ENCODE measurements at places on chromosomes 2 and 18.

DNA sequence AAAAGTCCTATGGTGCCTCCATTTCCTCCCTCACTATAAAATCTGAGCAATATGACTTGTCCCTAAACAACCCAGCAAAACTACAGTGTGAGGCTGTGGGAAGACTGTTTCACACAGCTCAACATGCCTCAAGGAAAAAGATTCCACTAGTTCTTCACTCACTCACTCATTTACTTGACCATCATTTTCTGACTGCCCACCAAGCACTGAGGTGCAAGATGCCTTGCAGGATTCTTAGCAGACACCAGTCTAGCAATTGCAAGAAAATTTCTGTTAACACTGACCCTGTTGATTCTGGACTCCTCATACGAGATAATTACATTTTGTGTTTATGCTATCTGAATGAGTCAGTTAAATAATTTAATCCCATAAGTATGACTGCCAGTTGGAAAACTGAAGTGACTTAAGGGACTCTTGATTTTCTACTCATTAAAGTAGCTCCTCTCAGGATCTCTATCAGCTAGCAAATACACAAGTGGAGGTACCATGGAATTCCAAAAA is 51.9 kb upstream of the PCBP1 start:
- no peak for DNase-seq

DNA sequence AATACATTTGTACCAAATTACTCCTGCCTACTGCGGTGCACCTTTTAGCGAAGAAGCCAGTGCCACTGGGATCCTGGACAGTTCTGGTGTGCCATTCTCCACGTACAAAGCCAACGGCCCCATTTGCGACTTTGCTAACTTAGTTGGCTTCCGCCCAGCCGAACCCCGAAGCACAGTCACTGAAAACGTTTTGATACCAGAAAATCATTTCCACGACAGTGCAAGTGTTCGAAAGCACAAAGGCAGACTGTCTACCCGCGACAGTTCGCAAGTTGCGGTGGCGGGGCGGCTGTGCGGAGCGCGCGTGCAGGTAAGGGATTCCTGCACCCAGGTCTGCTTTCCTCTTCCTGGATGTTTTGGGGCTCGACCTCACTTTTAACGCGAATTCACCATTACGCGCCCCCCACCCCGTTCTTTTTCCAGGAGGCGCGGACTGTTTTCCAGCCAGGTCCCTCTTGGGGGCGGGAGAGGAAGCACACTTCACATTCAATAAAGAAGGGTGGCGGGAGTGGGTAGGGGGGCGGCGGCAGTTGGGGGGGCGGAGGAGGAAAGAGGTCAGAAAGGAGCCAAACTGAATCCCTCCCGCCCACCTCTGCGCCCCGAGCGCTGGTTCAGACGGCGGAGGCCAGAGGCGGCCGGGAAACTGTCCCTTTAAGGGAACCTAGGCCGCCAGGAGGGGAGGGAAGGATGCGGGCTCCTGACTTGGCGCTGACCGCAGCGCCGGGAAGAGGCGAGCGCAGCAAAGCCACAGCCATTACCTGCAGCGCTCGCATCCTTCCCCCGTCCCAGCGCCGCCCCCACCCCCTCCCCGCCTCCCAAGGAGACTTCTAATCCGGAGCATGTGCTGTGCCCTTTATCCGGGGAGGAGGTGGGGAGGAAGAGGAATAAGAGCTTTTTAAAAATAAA is 107.4 kb upstream of the KCTD1 start:
- DNase-seq = no peak

- DNase-seq = no peak
These were observed 175.7 kb upstream of the ZEB2 start for GRCh38 chr2:144695657-144696056.

GRCh38 chr18:21134895-21135294 is 23.3 kb upstream of the ROCK1 start:
- no peak for DNase-seq

- DNase-seq = no peak
These were observed 72.1 kb upstream of the ZNF236 start for GRCh38 chr18:76750269-76750668.

DNA sequence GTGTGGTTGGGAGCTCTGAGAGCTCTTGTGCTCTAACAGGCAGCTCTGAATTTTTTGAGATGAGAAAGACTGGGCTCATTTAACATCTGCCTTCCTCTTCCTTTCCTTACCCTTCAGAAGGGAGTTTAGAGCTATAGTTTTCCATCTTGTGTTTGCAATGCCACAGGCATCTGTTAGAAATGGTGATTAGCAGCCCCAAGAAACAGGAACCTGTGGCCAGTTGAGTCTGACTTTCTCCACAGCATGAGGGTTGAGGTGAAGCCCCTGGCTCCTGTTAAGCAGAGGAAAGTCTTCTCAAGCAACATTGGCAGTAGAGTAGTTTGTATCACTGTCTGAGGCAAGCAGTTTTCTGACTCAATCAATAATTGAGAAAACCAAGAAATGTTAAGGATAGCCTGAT is 577.4 kb downstream of the ZEB2 start:
- DNase-seq = no peak

Measured in stimulated activated CD8-positive, alpha-beta memory T cell treated with anti-CD3 and anti-CD28 coated beads, Interleukin-7, amount 100 ng/mL, for 24 hours (primary cell).